ENCODE measurements at places on chromosomes 4 and X. TPM values are rescaled to one million over a fixed set of nuclear protein-coding genes. Genes with fewer than 3 reads are reported as not detected.
A peak's percentile ranks its signal among the peaks of the same experiment; 100 is the strongest.

- DNase-seq, result no peak
Observed at GRCh38 chrX:2512501-2512900, 11.7 kb upstream of the DHRSX start.

DNA sequence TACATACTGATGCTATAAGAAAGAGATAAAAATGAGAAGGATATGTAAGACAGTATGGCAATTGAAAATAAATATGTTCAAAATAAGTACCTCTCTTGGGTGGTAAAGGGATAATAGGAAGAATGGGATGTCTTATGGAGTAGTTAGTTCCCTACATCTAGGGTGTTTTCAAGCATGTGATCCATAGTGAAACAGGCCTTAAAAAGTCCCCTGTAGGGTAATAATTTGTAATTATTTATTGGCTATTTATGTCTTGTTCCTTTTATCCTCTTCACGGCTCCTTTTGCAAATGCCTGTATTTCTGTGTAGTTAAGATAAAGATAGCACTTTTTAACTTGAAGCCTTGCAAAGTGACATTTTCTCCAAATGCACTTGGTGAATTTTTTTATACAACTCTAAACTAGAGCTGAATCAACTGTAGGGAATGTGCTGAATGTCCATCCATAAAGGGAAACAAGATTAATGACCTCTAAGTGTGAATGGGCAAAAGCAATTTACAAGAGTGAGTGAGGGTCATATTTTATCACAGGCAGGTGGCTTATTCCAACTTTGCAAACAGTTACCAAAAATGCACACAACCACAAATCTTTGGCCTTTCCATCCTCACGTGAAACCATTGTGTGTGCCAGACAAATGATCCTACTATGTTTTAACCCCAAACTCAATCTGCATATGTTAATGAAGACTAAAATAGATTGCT is 299.0 kb downstream of the KCNIP4 start:
- no peak for DNase-seq

GRCh38 chr4:186700746-186701145 is 22.9 kb downstream of the FAT1 start:
- DNase-seq, result peak; percentile 23

- DNase-seq, result no peak
Observed at GRCh38 chrX:65658229-65658628, 9.2 kb upstream of the MSN start.

GRCh38 chrX:69616457-69617203 is 717 bp downstream of the EDA start:
- peak; percentile 39 for DNase-seq

GRCh38 chr4:150033901-150034300 is 44.3 kb upstream of the DCLK2 start:
- peak; percentile 53 for DNase-seq

DNA sequence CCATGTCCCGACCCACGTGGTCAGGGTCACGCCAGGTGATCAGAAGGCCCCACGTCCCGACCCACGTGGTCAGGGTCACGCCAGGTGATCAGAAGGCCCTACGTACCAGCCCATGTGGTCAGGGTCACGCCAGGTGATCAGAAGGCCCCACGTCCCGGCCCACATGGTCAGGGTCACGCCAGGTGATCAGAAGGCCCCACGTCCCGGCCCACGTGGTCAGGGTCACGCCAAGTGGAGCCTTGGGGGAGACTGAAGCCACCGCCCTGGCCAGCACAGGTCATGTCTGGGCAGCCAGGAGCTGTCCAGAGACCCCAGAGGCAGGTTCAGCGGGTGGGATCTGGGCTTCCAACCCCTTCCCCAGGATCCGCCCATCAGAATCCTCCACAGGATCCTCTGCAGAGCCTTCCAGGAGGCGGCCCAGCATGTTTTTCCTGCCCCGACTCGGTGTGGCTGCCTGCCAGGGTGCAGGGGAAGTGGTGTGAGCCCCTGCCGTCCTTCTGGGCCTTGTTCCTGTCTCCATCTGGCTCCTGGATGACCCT is 58.4 kb downstream of the FAM53A start:
- no peak for DNase-seq

DNA sequence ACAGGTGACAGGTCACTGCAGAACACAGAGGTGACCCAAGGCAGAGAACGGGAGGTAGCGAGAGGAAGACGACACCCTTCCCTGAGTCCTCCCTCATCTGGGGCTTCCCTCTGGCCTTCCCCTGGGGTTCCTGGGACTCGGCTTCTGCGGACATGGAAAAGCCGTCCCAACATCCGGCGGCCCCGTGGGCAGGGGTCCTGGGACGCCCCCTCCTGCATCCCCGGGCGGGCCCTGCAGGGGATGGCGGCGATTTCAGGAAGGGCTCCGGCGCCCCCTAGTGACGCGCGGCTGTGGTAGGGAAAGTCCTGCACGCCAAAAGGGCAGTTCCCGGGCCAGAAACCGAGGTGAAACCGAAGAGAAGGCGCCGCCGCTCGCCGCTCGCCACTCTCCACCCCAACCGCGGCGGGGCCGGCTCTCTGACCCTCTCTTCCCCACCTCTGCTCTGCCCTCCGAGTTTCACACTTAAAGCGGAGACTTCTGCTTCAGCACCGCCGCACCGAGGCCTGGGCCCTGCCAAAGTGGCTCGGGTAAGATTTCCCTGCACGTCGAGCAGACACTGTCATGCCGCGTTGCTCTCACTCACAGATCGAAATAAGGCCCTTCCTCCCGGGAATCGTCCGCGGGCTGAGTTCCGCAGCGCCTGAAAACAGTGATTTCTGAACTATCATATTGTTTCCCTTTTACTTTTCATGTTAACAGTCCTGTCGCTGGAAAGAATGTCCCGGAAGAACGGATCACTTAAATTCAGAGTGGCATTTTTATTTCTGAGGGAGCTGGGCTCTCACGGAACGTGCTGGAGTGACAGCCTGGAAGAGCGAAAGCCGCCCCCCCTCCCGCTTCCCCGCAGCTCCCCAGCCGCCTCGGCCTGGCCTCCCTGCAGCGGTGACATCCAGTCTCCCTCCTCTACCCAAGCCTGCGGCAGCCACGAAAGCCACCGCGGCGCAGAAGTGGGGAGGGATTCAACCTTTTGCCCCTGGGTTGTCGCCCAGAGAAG is 110.6 kb downstream of the DCTD start:
- DNase-seq, result peak; percentile 76

- peak; percentile 33 for DNase-seq
Observed at GRCh38 chrX:30865015-30865414, 24.0 kb downstream of the TAB3 start.

Gene GATA1
- not detected for total RNA-seq

Gene USP38
- total RNA-seq, result 27.5 TPM

Gene RNF128
- total RNA-seq, result 68.6 TPM

Gene ABHD18
- 21.4 TPM for total RNA-seq

Gene SAP30
- 32.2 TPM for total RNA-seq

Gene RAB40A
- total RNA-seq, result 0.49 TPM

Gene GPC3
- total RNA-seq, result 15.9 TPM
